ENCODE measurements at places on chromosomes 11 and 22.
A peak's percentile ranks its signal among the peaks of the same experiment; 100 is the strongest.

- no peaks in the 10 kb centered on the region for H3K36me3 ChIP-seq
- no peaks in the 10 kb centered on the region for H3K4me1 ChIP-seq
- H3K27me3 ChIP-seq, result no peaks in the 10 kb centered on the region
- H3K27ac ChIP-seq, result no peak overlapping the region
- no peak for DNase-seq
Observed at GRCh38 chr11:29293825-29294224, 723.0 kb downstream of the KCNA4 start.

DNA sequence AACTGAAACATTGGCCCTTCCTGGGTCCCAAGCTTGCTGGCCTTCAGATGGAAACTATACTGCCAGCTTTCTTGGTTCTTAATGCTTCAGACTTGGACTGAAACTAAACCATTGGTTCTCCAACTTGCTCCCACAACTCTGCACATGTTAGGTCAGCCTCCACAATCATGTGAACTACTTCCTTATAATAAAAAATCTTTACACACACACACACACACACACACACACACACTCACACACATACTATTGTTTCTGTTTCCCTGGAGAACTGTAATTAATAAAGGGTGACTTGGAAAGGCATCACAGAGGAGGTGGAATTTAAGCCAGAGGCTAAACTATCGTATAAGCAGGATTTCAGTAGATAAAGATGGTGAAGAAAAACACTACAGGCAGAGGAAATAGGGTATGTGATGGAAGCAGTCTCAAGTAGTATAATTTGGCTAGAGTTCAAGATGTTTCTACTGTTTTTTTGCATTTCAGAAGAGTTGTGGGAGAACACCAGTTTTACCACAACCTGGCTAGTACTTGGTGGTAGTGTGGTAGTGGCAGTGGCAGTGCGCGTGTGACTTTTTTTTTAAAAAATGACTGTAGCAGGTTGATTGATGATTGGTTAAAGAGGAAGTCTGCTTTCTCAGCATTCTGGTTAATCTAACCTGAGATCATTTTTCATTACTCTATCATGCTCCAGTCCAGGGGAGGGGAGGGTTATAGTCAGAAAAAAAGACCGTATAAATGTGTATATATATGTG, 70.1 kb downstream of the PDE3B start:
- H3K4me1 ChIP-seq, result no peaks in the 10 kb centered on the region
- no peaks in the 10 kb centered on the region for H3K27me3 ChIP-seq
- no peaks in the 10 kb centered on the region for H3K36me3 ChIP-seq
- DNase-seq, result no peak

DNA sequence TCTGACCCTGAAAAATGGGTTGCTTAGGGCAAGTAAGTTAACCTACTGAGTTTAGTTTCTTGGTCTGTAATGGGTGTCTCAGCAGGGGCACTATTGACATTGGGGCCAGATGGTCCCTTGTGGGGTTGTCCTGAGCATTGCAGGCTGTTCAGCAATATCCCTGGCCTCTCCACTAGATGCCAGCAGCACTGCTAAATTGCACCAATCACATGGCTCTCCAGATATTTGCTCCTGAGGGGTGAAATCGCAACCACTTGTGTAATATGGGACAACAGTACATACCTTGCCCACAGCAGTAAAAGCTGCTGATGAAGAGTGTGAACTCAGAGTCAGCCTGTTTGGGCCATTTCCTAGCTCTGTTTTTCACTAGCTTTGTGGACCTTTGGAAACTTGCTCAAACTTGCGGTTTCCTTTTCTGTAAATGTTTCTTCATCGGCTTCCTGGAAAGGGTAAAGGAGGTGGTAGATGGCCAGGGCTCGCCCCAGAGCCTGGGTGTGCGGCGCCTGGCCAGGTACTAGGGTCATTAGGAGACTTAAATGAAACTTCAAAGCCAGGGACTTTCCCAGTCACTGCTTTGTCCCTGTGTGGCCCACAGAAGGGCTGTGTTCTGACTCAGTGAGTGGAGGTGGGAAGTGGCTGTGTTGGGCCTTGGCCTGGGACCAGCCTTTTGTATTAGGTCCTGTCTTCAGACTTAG, 13.0 kb downstream of the NCF4 start:
- no peaks in the 10 kb centered on the region for H3K36me3 ChIP-seq
- peaks cover 31% of the 10 kb centered on the region for H3K27me3 ChIP-seq
- H3K27ac ChIP-seq, result peak overlapping the region; percentile 87
- H3K4me1 ChIP-seq, result peaks cover 57% of the 10 kb centered on the region
- no peak overlapping the region for H3K4me3 ChIP-seq
- no peak for DNase-seq

DNA sequence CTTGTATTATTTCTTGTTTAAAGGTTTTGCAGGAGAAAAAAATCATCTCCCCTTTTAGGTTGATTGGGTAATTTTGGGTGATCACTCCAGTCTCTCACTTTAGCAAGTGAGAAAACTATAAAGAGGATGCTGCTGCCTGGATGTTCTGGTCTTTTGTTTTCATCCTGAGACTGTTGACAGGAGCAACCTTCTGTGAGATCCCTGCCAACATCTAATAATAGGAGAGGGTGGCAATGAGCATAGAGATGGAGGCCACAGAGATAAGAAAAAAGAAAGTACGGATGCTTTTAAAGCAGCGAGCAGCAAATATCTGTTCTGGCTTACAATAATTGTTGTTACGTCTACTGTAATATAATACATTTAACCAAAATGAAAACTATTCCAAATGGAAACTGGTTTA, 293.6 kb upstream of the MTNR1B start:
- no peak overlapping the region for H3K27ac ChIP-seq
- no peak for DNase-seq
- H3K36me3 ChIP-seq, result no peaks in the 10 kb centered on the region
- H3K4me3 ChIP-seq, result no peak overlapping the region
- no peaks in the 10 kb centered on the region for H3K27me3 ChIP-seq
- H3K4me1 ChIP-seq, result no peaks in the 10 kb centered on the region

DNA sequence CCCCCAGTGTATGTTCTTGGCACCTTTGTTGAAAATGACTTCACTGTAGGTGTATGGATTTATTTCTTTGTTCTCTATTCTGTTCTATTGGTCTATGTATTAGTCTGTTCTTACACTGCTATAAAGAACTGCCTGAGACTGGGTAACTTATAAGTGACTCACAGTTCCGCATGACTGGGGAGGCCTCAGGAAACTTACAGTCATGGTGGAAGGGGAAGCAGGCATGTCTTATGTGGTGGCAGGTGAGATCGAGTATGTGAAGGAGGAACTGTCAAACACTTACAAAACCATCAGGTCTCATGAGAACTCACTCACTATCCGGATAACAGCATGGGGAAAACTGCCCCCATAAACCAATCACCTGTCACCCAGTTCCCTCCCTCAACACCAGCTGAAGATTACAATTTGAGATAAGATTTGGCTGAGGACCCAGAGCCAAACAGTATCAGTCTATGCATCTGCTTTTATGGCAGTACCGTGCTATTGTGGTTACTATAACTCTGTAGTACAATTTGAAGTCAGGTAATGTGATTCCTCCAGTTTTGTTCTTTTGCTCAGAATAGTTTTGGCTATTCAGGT, 836.2 kb downstream of the DLG2 start:
- no peak for DNase-seq
- H3K4me3 ChIP-seq, result no peak overlapping the region
- no peak overlapping the region for H3K27ac ChIP-seq
- H3K36me3 ChIP-seq, result no peaks in the 10 kb centered on the region
- no peaks in the 10 kb centered on the region for H3K27me3 ChIP-seq

GRCh38 chr11:33064866-33065265, 25.5 kb downstream of the TCP11L1 start:
- peak overlapping the region; percentile 71 for H3K27ac ChIP-seq
- H3K36me3 ChIP-seq, result peaks cover 74% of the 10 kb centered on the region
- no peak for DNase-seq
- H3K27me3 ChIP-seq, result no peaks in the 10 kb centered on the region
- peaks cover 70% of the 10 kb centered on the region for H3K4me1 ChIP-seq
- H3K4me3 ChIP-seq, result no peak overlapping the region

DNA sequence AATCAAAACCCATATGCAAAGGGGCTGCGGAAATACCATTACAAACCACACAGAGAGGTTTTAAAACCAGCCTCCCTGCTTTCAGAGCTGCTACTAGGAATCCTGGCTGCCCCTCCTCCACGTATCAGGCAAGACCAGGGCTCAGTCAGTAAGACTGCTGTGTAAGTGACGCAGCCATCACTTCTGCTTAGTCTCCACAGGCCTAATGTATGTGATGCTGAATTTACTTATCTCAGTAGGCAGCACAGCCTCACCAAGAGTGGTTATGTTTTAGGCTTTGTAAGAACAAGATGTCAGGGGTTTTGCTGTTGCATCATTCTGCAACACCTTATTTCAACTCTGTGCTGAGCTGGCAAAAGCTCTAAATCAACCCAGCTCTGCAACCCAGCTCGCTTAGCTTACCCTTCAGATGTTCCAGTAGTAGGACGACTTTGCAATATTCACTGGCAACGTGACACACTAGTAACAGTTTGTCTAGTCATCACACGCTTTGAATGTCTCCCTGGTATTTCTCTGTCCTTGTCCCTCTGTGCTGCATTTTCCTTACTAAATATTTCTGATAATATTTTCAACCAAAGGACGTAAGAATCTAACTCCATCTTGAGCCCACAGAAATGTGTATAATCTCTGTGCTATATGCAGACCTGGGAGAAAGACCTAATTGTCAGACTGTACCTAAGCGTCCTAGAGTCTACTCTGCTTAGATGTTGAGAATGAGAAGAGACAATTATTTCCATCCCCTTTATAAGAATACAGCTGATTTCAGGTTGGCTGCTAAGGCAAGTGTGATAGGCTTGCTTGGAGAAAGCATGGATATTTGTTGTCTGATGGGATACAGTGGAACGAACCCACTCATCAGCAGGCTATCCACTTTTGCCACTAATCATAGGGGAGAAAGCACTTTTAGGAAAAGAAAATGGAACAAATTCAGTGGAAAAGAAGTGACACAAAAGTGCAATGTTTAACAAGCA, 72.2 kb downstream of the LARGE2 start:
- H3K27ac ChIP-seq, result no peak overlapping the region
- peaks cover 3% of the 10 kb centered on the region for H3K4me1 ChIP-seq
- no peaks in the 10 kb centered on the region for H3K36me3 ChIP-seq
- no peak for DNase-seq
- no peak overlapping the region for H3K4me3 ChIP-seq
- no peaks in the 10 kb centered on the region for H3K27me3 ChIP-seq

DNA sequence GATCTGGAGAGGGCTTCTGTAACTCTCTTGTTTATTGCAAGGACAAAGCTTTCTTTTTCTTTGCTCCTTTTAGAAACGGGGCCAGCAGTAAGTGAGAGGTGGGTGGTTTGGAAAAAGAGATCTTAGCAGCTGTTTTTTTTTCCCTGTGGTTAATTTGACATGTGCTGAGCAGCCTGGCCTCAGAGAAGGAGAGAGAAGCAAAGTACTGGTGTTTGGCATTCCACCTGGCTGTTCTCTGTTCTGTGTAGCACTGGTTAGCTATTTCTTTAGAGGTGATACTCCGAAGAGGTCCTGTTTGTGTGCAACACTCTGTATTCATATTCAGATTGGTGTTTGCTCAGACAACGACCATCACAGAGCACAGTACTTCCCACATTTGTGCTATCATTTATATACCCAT, 80.8 kb upstream of the SORL1-AS1 start:
- H3K36me3 ChIP-seq, result no peaks in the 10 kb centered on the region
- no peaks in the 10 kb centered on the region for H3K27me3 ChIP-seq
- no peak for DNase-seq
- no peak overlapping the region for H3K27ac ChIP-seq

DNA sequence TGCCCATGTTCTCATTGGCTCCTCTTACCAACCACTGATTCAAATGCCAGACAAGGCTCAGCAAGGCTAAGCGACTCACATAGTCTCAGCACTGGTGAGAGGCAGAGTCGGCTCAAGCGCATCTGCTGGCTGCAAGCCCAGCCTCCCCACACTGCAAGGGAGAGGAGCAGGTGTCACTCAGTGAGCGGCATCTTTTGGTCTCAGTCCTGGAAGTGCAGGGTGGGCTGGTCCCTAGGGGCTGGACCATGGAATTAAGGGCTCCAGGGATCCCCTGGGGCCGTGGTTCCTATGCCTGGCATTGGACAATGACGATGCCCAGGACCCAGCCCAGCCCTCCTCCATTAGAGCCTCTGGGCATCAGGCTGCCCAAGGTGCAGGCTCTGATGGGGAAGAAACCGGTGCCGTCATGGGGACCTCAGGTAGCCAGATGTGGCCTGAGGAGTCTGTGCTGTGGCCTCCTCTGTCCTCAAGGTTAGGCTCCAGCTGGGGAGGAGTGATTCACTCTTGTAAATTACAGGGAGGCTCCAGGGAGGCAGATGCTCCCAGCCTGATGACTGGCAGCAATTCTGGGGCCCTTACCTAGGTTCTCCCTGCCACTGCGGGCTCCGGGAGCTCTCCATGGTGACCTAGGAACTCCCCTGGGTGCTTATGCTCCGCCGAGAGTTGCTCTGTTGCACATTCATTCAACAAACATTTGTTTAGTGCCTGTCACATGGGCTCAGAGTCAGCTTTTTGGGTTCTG, 28.0 kb downstream of the FADS2 start:
- H3K36me3 ChIP-seq, result no peaks in the 10 kb centered on the region
- no peaks in the 10 kb centered on the region for H3K4me1 ChIP-seq
- no peak overlapping the region for H3K4me3 ChIP-seq
- H3K27ac ChIP-seq, result no peak overlapping the region
- DNase-seq, result no peak

DNA sequence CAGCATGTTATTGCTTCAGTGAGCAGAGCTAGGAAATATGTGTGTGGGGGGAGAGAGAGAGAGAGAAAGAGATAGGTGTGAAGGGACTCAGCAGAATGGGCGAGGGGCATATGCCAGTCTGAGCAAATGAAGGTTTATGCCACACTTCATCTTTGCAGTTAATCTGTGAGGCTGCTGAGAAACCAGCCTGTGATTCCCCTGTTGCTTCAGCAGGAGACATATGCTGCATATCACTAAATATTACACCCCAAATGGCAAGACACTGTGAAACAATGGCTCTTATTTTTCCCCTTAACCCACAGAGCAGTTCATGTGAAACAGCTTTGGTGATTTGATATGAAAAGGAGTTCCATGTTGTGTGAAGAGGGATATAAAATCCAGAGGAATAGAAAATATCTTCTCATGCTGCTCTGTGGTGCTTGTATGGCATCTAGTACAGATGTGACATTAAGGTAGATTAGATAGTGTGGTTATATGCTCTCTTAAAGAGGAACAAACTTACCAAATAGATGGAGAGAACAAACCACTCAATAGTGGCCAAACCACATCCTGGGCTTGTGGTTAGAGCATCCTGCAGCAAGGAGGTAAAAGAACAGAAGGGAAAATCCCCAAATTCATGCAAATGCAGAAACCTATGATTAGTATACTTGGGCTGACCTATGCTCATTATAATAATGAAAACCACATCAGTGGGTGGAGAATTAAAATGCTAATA, 864.2 kb downstream of the FAM181B start:
- H3K4me1 ChIP-seq, result no peaks in the 10 kb centered on the region
- no peak overlapping the region for H3K27ac ChIP-seq
- no peaks in the 10 kb centered on the region for H3K36me3 ChIP-seq
- DNase-seq, result no peak
- H3K4me3 ChIP-seq, result no peak overlapping the region

- no peaks in the 10 kb centered on the region for H3K4me1 ChIP-seq
- no peak for DNase-seq
- H3K27me3 ChIP-seq, result no peaks in the 10 kb centered on the region
Observed at GRCh38 chr22:17198170-17199002, 20.8 kb downstream of the ADA2 start.

DNA sequence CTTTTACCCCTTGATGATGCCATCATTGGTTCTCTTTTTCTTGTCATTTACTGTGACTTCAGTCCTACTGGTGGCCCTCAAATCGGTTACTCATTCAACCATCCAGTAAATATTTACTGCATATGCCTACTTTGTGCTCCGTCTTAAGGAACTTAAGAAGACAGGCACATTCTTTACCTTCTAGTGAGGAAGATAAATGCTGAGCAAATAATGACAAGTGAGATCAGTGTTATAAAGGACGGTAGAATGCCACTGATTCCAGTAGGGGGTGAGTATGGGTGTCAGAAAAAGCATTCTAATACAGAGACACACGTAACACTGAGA, 1.6 kb downstream of the ANKRD42 start:
- peak overlapping the region; percentile 91 for H3K4me3 ChIP-seq
- H3K36me3 ChIP-seq, result no peaks in the 10 kb centered on the region
- peaks cover 49% of the 10 kb centered on the region for H3K4me1 ChIP-seq

All from esophagus squamous epithelium (tissue), 5 donors.